ENCODE measurements at places on chromosomes 4 and X.

GRCh38 chr4:186067757-186068385 is 1.1 kb upstream of the TLR3 start:
- DNase-seq: peak; percentile 69

DNA sequence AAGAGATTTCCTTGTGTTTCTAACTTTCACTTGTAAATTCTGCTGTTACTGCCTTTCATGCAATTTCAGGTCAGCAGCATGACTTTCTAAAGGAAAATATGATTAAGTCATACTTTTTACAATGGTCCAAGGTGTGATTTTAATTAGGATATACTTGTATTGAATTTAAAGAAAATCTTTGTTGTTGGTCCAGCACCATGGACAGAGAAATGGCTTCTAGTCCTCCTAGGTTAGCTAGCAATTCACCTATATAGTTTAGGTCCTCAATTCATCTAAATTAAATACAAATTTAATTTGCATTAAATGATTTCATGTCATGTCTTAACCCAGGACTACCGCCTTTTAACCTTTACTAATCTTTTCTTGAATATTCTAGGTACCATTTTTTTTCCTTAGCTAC is 304.9 kb upstream of the RPS6KA3 start:
- DNase-seq: no peak

- DNase-seq: no peak
Measured at GRCh38 chr4:106314960-106315359, 1.0 kb downstream of the TBCK start.

DNA sequence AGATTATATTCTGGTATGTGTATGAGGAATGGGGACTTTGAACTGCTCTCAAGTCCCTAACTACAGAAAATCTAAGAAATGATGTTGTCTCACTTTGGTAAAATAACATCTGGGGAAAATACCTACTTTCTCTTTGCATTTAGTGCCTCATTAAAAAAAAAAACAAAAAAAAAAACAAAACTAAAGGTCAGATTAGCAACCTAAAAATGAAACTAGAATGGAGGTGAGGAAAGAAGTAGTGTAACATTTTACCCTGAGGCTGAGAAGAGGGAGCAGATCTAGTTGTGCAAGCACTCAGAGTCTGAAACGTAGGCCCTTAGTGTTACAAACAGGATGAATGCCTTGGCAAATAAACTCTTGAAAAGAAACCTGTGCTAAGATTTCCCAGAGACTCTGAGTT is 56.0 kb downstream of the VGLL1 start:
- peak; percentile 37 for DNase-seq

DNA sequence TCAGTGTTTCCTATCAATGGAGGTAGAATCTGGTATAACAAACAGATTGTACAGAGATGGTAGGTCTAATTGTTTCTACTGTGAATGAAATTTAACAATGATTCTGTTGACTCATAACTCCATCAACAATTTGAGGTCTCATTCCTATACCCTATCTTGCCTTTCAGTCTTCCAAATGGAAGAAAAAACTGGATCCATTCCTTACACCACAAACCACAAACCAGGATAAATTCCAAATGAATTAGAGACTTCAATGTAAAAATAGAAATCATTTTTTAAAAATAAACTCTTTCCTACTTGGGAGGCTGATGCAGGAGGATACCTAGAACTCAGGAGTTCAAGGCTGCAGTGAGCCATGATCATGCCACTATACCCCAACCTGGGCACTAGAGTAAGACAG is 114.4 kb upstream of the WDR44 start:
- DNase-seq: no peak

DNA sequence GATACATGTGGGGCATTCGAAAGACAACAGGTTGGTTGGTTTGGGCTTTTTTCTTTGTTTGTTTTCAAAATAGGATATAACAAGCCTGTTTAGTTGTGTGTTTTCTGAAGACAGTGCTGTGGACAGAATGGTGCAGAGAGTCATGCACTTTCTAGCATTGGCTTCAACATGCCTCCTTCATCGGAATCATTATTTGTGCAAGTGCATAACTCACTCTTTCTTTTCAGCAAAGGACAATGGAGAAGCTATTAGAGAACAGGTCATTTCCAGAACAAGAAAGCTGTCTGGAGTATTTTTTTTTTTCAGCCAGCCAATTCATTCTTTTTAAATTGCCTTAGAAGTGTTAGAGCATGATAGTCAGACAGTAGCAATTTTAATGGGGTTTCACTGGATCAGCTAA is 225.8 kb downstream of the STK32B start:
- DNase-seq: no peak

- DNase-seq: no peak
Measured at GRCh38 chr4:141885112-141885511, 248.7 kb downstream of the IL15 start.
